NCI-H1694 treated with DMSO at 0.1 percent for 48 hours (cell line): ENCODE measurements at places on chromosomes 13 and 19.

- no peak for DNase-seq
Measured at GRCh38 chr19:35715981-35716800, 1.6 kb upstream of the KMT2B start.

DNA sequence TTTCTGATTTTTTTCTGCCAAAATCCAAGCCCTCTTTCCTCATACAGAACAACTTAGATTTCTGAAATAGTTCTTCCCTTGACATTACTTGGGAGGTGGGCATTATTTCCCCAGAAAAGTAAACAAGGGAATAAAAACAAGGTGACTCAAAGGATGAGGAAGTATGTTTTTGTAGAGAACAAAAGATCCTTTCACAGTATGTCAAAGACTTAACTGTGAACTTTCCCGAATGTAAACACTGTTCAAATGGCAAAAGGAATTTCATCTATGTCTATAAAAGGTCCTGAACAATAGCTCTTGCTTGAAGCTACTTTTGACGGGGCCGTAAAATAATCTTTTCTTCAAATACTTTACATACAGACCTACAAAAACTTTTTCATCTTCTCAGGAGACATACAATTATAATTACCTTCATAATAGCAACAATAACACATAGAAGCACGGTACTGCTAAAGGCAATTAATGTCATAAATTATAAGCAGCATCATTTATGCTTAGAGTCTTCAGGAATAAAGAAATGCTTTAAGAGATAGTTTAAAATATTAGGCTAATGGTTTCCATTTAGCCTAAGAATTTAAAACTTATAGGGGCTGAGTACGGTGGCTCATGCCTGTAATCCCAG, 191.1 kb downstream of the RGCC start:
- DNase-seq: no peak

- no peak for DNase-seq
Measured at GRCh38 chr13:37656247-37656940, 57.8 kb upstream of the POSTN start.

DNA sequence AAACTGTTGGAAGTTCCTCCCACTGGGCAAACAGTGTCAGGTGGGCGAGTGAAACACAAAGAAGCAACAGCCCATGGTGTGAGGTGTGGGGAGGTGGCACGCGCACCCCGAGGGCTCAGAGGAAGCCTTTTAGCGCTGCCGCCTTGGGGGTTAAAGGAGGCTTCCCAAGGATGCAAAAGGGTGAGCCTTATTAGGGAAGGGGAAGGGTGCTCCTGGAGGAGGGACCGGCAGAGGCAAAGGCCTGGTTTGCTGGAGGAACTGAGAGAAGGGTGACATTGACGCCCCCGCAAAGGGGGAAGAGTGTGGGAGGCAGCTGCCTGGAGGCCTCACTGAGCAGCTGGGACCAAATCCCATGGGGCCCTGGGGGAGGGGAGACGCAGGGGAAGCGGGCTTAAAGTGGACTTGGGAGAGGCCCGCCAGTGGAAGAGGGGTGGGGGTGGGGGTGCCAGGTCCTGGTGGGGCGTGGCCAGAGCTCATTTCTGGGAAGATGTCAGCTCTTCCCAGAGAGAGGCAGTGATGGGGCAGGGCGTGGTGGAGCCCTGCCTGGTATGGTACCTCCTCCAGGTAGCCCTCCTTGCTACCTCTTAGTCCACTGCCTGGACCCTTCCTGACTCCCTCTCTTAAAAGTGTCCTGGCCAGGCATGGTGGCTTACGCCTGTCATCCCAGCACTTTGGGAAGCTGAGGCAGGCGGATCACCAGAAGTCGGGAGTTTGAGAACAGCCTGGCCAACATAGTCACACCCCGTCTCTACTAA, 12.0 kb upstream of the FCHO1 start:
- peak; percentile 17 for DNase-seq

DNA sequence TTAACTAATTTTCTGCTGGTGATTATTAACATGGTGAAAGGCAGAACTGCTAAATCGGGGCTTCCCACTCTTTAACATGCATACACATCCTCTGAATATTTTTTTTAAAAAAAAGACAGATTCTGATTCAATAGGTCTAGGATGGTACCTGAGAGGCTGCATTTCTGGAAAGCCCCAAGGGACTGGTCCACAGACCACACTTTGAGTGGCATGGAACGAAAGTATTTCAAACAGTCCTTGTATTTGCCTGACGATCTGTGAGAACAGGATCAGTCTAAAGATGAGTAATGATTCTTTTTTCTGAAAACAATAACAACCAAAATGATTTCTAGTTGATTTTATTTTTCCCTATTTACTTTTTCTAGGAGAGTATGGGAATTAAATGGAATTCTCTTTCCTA, 16.7 kb upstream of the SPART start:
- DNase-seq: no peak

GRCh38 chr13:84208246-84208910, 326.1 kb upstream of the SLITRK1 start:
- peak; percentile 8 for DNase-seq

DNA sequence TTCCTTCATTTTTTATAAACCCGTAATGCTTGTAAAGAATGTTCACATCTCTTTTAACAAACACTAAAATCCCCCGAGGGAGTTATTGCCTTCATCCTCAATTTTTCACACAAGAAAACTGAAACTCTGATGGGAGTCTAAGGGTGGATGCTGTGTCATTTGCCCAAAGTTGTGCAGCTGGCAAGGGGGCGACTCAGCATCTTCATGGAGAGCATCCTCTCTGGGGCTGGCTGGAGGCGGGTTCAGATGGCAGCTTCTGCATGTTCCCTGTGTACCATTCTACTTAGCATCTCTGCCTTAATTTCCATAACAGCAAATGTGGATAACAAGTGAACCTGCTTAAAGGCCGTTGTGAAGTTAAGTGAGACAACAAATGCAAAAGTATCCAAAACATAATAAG, 256.4 kb downstream of the IRS2 start:
- DNase-seq: no peak

GRCh38 chr19:397321-397720, 11.6 kb downstream of the C2CD4C start:
- no peak for DNase-seq

- peak; percentile 74 for DNase-seq
Measured at GRCh38 chr13:59495936-59496512, 667.7 kb downstream of the DIAPH3 start.
